ENCODE measurements at places on chromosomes 3 and 15. TPM values are rescaled to one million over a fixed set of nuclear protein-coding genes. Genes with fewer than 3 reads are reported as not detected.

Gene GUCA1C
- total RNA-seq = not detected

Gene NANOGP8
- total RNA-seq = not detected

Gene TNK2
- total RNA-seq = 64.3 TPM

Gene TERB2
- total RNA-seq = not detected

Gene FSIP1
- 0.61 TPM for total RNA-seq

Gene TEX9
- total RNA-seq = 2.9 TPM

Gene SLC22A13
- 0.36 TPM for total RNA-seq

Gene CFAP100
- total RNA-seq = not detected

Gene ADGRG7
- not detected for total RNA-seq
